ENCODE measurements at places on chromosomes 2 and 18.

GRCh38 chr2:235877275-235877802 lies 290.8 kb downstream of the GBX2 start:
- no peak for DNase-seq

DNA sequence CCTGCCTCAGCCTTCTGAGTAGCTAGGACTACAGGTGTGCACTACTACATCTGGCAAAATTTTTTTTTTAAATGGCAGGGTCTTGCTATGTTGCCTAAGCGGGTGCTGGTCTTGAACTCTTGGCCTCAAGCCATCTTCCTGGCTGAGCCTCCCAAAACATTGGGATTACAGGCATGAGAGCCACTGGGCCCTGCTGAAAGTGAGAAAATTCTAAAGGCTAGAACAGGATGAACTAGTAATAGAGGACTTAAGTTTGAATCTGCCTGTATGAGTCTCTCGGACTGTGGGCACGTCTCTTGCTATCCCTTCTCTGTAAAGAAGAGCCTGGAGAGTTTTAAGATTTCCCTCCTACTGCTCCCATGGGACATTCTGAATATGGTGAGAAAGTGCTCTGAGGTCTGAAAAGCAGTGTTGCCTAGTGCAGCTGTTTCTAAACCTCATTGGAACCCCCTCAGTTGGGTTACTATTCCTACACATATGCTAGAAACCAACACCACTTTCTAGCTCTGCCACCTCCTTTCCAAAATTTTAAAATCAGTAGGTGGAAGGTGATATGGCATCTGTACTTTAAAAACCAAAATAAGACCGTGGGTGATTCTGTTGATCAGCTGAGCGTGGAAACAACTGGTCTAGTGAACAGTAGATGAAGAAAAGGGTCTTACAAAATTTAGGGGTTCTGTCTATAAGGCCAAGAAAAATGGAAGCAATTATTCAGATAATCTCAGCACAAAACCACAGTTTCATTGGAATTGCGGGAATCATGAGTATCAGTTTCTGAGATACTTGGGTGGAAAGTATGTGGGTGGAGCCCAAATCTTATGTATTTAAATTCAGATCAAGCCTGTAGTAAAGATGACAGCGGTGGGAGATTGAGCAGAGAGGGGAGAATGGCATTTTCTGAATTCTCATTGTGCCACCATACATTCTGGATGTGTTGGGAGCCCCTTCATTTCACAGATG lies 259.8 kb upstream of the CXCR4 start:
- no peak for DNase-seq

GRCh38 chr2:53233759-53234547 lies 533.7 kb upstream of the CHAC2 start:
- no peak for DNase-seq

- no peak for DNase-seq
Measured at GRCh38 chr2:53475321-53475720, 292.3 kb upstream of the CHAC2 start.

DNA sequence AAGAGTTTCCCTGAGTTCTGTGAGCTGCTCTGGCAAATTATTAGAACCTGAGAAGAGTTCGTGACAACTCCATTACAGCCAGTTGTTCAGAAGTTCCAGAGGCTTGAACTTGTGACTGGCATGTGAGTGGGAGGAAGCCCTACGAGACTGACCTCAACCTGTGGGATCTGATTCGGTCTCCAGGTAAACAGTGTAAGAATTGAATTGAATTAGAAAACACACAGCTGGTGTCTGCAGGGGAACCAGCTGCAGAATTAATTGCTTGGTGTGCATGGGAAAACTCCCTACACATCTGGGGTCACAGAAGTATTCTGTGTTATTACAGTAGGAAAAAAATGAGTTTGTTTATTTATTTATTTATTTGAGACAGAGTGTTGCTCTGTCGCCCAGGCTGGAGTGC lies 14.0 kb upstream of the ITSN2 start:
- no peak for DNase-seq

DNA sequence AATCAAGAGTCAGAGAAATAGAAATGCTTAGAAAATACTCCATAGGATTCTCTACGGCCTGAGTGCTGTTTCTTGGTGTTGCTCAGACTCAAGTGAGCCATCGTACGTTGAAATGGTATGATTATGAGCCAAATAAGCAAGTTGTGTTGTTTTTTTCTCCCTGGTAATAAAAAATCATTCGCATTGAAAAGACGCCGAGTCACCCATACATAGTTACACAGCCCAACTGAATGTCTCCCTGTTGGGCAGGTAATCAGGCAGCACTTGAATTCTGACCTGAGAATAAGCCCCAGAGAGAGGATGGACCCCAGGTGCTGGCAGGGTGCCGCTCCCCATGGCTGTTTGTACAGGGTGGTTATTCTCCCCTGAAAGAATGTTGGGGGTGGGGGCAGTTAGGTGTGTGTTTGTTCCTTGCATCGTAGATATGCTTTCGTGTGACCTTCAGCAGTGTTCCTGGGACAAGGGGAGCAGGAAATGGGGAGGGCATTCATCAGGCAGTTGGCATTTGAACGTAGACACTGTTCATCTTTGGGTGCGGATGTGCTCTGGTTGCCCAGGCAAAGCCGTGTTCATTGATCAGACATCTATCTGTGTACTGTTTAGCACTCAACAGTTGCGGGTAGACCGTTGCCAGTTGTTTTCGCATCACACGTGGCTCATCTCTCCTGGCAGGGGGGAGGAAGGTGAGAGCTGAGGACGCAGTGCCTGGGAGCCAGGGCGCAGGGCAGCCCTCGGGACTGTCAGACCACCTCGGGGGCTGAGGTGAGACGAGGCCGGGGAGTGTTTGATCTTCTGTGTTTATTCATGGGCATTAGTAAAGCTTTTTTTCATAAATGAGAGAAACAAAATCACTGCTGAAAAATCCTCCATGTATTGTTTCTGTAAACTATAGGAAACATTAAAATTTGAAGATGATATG lies 27.3 kb downstream of the MTCL1 start:
- no peak for DNase-seq

GRCh38 chr2:217289907-217290280 lies 430.0 kb upstream of the TNP1 start:
- no peak for DNase-seq

GRCh38 chr2:230327418-230328154 lies 593 bp downstream of the SP140L start:
- DNase-seq, result no peak

GRCh38 chr2:132677661-132678060 lies 7.7 kb upstream of the LYPD1 start:
- no peak for DNase-seq

GRCh38 chr2:140862181-140862580 lies 1268.6 kb downstream of the LRP1B start:
- no peak for DNase-seq

- DNase-seq, result no peak
Measured at GRCh38 chr2:36423172-36423571, 67.6 kb downstream of the CRIM1 start.

DNA sequence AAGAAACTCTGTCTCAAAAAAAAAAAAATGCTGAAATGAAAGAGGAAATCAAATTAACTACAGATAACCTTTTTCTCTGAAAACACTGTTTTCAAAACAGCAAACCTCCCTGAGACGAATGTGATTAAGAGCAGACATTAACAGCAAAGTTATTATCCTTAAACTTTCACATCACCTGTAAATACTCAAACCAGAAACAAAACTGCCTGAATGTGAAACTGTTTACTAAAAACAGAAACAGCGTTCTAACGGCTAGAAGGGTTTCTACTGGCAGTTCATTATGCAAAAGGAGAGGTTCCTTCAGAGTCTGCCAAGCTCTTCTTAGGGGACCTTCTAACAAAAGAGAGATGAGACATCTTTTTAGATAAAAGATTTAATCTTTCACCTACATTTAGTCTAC lies 45.9 kb downstream of the PNO1 start:
- no peak for DNase-seq

DNA sequence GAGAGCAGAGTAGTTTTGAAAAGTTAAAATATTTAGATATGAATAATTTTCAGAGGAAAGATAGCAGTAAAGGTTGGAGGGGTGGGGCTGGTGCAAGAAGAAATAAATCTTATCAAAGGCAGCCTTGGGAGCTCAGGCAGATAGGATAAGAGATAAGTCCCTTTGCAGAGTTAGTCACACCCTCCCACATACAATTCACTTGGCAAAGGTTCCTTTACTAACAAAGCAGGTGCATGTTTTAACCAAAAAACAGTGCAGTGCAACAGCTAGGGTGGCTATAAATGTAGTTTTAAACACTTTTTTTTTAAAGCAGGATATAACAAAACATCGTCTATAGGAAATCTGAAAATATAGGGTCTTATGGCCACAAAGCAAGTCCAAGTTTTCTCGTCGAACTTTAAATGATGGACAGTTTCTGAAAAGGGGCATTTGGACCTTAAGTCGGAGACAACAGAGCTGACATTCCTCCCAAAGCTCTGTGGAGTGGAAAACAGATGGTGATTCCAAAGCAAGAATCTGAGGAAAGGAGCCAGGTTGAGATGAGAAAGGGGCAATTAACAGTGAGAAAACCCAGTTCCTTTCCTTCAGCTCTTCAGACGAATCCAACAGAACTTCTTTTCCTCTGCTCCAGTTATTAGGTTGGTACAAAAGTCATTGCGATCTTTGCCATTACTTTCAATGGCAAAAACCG lies 53.0 kb downstream of the EPHA4 start:
- no peak for DNase-seq

- DNase-seq, result no peak
Measured at GRCh38 chr18:50987261-50987660, 19.4 kb downstream of the ELAC1 start.

- peak; percentile 94 for DNase-seq
Measured at GRCh38 chr2:172103471-172104272, 972 bp upstream of the DLX2 start.

GRCh38 chr2:37489536-37489935 lies 145.1 kb downstream of the QPCT start:
- no peak for DNase-seq

Measured in glutamatergic neuron (in vitro differentiated cells).